ENCODE measurements at places on chromosomes 4 and X.

- DNase-seq, result no peak
- H3K27ac ChIP-seq, result no peak overlapping the region
- no peak overlapping the region for H3K4me3 ChIP-seq
- no peaks in the 10 kb centered on the region for H3K4me1 ChIP-seq
- H3K27me3 ChIP-seq, result peaks cover 13% of the 10 kb centered on the region
- H3K36me3 ChIP-seq, result no peaks in the 10 kb centered on the region
Observed at GRCh38 chr4:138871555-138871875, 144.1 kb upstream of the NOCT start.

DNA sequence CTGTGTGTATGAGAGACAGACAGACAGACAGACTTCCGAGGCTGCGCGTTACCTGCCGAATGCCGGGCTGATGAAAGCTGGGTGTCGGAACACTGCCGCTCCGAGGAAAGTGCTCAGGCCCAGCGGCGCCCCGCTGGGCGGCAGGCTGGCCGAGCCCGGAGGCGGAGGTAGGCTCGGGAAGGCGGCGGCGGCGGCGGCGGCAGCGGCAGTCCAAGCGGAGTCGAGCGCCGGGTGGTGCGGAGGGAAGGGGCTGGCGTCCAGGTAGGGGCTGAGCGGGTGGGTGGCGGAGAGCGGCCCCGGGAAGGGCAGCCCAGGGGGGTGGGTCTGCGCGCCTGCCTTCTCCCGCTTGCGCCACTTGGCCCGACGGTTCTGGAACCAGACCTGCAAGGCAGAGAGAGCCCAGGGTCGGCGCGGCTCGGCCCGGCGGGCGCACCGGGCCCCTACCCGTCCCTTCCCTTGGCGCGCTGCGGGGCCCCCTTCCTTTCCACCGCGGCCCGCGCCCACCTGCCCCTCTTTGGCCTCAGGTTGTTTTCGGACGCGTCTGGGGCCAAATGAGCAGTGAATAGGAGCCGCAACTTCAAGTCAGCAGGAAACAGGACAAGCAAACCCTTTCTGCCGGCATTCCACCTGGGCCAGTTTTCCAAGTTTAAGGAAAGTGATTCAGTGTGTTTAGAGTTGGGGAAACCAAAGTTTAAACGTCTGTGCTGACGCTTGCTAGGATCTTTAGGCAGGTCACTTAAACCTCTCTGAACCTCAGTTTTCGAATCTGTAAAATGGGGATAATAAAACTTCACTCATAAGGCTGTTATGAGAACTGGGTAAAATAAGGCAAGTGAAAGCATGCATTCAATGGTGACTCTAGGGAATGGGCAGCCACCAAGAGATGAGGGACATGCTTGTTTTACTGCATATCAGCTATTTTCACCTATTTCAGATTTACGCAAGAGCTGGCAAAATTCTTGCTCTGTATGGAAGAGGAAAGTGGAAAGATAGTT is 8.4 kb downstream of the ARX start:
- peaks cover 65% of the 10 kb centered on the region for H3K27me3 ChIP-seq
- DNase-seq, result no peak

DNA sequence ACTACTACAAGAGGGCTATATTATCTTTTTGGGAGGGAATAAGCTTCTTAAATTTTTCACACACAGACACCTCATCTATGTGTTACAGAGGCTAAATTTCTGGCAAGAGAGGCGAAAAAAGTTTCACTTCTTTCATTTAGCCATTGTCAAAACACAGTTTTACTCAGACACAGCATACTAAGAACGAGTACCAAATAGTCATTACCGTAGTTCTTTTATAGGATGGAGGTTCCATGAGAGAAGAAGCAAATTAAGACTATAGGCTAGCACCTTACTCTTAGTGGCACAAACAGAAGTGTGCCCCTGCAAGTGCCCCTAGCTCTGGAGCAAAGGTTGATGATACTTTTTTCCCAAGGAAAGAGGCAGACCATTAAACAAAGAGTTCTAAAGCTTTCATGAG is 26.2 kb downstream of the UGT2B7 start:
- H3K36me3 ChIP-seq, result no peaks in the 10 kb centered on the region
- DNase-seq, result no peak
- no peak overlapping the region for H3K27ac ChIP-seq
- H3K27me3 ChIP-seq, result no peaks in the 10 kb centered on the region

DNA sequence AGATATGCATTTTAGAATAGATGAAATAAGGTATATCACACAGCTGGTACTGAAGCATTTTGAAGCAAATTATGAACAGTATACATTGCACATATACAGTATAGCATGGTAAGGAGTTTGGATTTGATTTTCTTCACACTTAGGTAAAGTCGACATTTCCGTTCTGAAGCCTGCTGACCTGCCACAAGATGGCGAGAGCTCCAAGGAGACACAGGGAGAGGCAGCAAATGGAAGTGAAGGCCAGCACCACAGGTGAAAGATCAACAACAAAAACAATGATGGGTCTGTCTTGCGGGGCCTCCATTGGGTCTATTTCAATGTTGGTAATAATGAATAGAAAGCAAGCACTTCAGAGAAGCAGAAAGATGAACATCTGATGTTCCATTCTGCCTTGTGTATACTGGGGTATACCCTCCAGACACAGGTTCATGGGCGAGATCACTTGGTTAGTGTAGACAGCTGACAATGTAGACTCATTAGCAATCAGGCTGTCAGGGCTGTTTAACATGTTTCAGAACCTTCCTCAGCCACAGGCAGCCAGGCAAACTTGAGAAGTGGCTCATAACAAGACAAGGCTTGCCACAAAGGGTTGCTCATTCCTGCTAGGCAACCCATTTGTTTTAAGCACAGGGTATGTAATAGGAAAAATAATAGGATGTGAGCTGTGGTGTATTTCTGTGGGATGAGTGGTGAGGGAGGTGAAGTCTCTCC is 21.4 kb upstream of the NOX1 start:
- no peak overlapping the region for H3K27ac ChIP-seq
- DNase-seq, result peak; percentile 2
- no peaks in the 10 kb centered on the region for H3K4me1 ChIP-seq
- H3K36me3 ChIP-seq, result no peaks in the 10 kb centered on the region

DNA sequence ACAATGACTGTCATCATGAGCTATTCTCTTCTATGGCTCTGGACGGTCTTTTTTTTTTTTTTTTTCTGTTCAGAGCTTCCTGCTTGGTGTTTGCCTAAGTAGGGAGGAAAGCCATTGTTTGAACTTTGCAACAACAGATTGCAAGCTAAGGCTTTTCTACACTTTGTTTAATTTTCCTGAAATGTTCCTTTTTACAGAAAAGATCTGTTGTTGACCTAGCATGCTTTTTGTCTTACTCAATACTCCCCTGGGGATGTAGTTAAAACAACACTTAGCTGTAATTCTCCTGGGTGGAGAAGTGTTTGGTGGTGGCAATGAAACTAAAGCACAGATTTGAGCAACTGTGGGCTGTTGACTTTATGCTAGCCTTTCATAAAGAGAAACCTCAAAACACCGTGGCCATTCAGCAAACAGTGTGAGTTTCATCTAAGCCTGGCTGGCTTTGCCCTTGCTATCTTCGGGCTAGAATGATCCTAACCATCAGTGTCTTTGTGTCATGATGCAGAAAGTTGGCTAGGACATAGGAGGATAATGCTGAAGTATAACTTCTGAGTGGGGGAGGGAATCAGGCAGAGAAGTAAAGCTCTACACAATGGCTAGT is 110.5 kb downstream of the ANXA3 start:
- H3K27me3 ChIP-seq, result peaks cover 2% of the 10 kb centered on the region
- DNase-seq, result no peak
- H3K27ac ChIP-seq, result no peak overlapping the region
- no peaks in the 10 kb centered on the region for H3K36me3 ChIP-seq
- peaks cover 57% of the 10 kb centered on the region for H3K4me1 ChIP-seq

DNA sequence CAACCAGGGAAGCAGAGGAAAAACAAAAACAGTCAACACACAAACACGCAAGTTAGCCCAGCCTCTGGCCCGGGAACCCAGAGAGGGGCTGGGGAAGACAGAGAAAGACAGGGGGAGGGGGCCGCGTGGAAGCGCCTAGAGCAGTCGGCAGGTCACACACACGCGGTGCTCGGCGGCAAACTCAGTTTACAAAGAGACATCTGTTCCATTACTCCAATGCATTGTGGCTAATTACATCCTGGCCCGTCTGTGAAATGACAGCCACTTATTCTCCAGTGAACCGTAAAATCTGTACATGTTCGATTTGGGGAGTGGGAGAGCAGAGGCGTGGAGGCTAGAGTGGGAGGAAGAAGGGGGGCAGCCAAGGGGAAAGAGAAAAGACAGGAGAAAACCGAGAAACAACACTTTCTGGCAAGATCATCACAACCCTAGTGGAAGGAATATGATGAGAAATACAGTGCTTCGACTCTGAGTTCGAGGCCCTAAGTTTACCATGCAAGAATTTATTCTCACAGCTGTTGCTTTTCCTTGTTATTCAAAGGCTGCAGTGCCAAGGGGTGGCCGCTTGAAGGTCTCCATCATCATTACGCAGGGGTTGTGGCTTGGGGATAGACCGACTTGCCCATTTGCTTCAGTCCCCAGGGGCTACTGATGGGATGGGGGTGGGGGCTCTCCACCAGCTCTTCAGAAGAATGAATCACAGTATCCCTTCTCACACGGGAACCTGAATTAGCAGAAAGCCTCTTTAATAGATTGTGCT is 167.7 kb downstream of the MGST2 start:
- no peaks in the 10 kb centered on the region for H3K4me1 ChIP-seq
- H3K4me3 ChIP-seq, result no peak overlapping the region
- no peaks in the 10 kb centered on the region for H3K36me3 ChIP-seq
- no peak overlapping the region for H3K27ac ChIP-seq
- no peaks in the 10 kb centered on the region for H3K27me3 ChIP-seq
